ENCODE measurements at places on chromosomes 11 and 22.
A peak's percentile ranks its signal among the peaks of the same experiment; 100 is the strongest.

DNA sequence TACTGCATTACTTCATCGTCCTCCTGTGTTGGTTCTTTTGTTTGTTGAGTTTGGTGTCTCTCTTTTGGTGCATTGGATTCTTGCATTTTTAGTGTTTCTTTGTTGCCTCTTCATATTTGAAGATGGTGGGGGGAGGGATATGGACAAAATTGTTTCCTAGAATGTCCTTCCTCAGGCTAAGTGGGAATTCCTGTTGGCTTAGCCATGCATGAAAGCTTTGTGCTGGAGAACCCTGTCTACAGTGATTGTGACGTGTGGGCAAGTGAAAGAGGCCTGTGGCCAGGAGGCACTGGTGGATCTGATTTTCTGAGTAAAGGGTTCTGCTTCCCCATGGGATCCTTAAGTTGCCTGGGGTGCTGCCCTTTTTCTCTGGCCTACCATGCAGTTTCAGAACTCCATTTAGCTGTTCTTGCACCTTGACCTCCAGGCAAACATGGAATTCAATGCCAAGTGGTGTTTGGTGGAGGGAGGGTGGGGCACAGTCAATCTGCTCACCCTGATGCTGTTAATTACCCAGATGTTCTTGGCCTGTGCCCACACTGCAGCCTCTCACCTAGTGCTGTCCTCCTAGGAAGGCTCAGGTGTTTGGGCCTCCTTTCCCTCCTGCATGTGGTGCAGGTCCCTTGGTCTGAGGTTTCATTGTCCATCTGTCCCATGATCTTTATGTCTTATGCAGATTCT is 46.3 kb upstream of the SLC22A12 start:
- DNase-seq: no peak

DNA sequence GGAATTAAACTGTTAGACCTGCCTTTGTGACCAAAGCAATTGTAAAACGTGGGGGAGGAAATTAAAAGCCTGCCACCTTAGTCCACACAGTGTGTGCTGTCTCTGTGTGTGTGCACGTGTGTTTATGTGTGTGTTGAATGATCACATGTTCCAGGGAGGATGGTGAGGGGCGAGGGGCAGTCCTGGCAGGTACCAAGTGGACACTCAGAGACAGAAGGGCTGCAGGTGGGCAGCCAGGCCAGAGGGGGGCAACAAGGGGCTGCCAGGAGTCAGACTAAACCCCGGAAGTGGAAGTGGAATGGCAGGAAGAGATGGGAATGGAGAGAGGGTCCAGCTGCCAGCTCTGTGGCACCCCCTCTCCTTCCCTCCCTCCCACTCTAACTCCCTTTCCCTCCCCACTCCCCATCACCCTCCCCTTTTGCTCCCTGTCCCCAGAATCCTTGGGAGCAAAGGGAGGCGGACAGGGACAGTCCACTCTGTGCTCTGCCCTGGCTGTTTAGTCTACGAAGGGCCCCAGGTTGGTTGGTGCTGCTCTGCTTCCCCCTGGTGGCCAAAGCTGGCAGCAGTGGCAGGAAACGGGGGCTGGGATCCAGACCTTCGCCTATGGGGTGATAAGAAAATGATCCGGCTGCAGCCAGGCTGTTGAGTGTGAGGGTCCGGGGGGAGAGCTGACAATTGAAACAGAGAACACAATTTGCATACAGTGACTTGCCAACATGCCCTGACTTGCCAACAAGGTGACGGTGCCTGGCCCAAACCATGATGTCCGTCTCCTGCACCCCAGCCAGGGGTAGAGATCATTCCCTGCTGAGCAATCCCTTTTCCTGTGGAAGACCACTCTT is 24.4 kb downstream of the P2RY2 start:
- peak; percentile 65 for DNase-seq

DNA sequence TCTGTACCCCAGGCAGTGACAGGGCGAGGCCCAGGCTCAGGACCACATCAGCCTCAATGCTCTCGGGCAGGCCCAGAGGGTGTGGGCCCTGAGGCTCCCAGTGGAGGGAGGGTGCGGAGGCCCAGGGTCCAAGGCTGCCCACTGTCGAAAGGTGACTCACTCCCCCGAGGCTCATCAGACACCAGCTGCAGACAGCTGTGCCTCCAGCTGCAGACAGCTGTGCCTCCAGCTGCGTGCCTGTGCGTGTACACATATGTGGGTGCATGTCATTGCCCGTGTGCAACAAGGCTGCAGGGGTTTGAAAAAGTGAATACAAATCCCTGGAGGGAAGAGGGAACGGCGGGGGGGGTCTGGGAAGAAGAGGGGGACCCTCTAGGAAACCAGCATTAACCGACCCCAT is 134.3 kb downstream of the BRD1 start:
- DNase-seq: no peak

DNA sequence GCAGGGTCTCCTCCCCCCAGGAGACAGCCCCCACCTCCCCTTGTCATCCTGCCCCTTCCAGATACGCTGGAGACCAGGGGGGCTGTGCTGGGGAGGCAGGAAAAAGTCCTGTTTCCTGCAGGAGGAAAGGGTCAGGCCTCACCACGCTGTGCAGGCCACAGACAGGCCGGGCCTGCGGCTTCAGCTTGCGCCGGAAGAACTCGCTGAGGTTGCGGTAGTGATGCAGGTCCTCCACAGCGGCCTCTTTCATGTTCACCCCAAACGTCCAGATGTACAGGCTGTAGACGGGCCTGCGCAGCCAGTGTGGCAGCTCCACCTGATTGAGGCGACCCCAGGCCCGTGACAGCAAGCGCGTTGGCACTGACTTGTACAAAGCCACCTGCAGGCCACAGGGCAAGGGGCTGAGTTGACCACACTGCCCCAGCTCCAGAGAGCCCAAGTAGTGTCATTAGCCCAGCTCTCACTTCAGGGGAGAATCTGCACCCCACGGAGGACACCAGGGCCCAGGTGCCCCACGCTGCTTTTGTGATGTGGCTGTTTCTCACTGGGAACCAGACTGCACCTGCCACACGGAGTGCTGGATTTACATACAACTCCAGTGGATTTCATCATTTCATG is 40.4 kb downstream of the PISD start:
- no peak for DNase-seq

- DNase-seq: no peak
These were observed 57.4 kb upstream of the ARHGAP42 start for GRCh38 chr11:100629671-100630070.

DNA sequence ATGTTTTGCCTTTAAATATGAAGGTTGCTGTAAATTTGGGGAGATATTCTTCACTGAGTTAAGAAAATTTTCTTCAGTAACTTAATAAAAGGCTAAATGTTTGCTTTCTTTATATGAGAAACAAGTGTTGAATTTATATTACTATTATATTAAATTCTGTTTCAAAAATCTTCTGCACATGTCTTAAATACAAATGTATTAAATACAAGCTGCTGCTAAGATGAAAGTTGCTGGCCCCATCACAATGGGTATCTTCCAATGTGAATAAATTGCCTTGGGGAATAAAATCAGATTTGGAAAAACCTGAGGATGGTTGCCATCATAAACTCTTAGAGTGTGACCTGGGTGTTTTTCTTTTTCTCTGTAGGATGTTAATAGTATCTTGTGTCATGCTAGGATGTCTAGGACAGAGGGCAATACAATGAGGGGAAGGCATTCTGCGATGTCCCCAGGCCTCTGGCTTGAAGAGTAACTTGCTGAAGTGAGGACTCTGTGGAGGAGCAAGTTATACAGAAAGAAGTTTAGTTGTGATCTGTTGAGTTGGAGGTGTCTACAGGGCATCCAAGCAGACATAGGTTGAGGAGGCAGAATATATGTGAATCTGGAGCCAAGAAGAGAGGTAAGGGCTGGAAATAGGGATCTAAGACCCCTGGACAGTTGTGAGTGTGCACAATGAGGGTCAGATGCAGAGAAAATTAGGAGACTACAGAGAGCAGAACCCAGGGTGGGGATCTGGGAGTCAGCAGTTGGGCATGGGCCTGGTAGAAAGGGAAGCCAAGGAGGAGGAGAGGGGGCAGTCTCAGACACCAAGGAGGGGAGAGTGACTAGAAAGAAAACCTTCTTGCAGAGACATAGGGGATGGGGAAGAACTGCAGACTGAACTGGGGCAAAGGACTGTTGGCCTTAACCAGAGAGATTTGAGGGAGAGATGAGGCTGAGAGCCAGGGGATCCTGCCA is 4.8 kb downstream of the IGLL5 start:
- no peak for DNase-seq

DNA sequence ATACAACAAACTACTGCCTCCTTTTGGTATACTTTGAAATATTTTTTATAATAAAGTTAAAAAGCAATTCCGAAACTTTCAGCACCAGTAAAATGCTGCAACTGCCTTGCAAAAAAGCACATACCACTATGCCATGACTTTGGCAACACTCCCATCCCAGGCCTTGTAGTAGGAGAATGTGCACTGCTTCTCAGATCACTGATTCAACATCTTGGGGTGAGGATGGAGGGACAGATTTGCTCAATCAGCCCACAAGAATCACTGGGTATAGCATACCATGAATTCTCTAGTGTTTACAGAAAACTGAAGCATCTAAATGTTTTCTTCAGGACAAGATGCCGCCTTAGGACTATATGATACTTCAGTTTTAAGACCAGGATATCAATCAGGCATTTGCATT is 14.9 kb downstream of the EIF4ENIF1 start:
- DNase-seq: peak; percentile 77

DNA sequence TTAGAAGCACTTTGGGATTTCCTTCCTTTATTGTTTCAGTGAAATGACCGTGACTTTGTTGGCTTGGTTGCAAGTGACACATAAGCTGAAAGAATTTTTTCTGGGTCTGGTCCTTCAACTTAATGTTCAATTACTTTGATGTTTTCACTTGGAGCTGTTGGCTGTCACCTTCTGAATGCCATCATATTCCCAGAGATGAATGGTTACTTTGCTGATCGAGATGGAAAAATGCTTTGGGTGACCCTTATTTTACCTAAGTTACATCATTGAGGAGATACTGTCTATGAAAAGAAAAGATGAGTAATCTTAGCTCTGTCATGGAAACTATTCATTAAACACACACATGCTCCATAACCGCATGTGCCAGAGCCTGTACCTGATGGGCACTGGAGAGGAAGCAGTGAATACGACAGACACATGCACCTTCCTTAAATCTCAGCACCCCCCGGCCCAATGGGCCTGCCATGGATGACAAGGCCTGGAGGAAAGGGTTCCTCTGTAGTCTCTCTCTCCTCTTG is 76.9 kb downstream of the TENM4 start:
- peak; percentile 16 for DNase-seq

GRCh38 chr22:46628756-46629155 is 8.6 kb downstream of the GRAMD4 start:
- DNase-seq: no peak

- DNase-seq: peak; percentile 55
These were observed 12.2 kb upstream of the OR52D1 start for GRCh38 chr11:5476186-5476819.

DNA sequence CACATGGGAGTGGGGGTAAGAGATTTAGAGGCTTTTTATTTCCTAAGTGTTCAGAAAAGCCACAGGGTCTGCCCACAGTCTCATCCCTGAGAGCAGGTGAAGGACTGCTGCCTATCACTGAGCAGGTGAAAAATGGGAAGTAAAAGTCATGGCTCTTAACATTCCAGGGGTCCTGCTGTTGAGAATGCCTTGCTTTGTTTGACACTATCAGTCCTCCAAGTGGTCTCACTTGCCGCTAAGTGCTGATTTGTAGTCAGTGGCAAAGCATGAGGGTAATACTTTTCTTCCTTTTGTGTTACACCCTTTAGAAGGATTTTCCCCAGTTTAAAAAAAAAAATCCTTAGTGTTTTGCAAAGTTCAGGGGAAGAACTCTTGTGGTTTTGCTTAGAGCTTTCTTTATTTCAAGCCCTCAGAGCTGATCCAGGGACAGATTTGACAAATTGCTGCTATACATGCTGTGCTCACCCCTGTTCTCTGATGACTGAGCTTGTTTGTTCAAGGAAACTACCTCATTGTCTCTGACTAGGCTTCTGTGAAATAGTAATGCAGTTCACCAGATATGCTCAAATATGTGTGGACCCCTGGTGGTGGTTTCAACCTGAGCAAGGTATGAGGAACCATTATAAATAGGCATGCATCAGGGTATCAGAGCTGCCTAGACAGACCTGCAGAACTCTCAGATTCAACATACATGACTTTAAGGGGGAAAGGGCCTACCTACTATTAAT is 141.0 kb downstream of the ARHGAP42 start:
- DNase-seq: peak; percentile 49

DNA sequence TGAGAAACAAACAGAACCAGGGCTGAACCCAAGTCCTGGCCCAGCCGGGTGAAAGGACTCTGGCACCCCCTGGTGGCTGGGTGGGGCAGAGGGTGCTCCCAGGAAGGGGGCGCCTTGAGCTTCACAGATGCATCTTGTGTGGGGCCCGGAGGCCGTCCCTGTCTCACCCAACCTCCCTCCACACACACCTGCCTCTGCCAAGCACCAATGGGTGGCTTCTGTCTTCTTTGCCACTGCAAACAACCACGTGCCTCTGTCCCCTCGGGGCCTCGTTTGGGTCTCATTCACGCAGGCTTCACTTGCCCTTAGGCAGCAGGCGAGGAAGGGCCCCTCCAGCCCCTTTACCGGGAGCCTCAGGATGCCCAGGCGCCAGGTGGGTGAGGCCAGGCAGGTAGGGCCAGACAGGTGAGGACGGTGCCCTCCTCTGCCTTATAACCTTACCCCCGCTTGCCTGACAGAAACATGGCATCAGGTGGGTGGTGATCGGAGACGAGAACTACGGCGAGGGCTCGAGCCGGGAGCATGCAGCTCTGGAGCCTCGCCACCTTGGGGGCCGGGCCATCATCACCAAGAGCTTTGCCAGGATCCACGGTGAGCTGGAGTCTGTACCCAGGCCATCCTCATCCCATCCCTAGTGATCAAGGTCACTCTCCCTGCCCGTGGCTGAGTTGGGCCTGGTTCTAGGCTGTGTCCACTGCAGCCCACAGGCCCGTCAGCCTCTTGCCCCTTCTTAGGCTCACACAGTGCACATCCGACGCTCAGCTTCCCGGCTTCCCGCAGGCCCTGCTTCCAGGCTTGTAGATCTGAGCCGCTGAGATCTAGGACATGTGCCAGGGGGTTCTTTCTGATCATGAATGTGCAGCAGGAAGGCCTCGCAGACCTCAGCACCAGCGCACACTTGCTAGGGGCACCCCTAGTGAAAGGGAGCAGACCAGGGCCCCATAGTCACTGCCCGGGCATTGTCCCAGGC is 17.2 kb downstream of the POLR3H start:
- DNase-seq: no peak

GRCh38 chr22:35705141-35705540 is 12.5 kb upstream of the APOL5 start:
- DNase-seq: peak; percentile 92

DNA sequence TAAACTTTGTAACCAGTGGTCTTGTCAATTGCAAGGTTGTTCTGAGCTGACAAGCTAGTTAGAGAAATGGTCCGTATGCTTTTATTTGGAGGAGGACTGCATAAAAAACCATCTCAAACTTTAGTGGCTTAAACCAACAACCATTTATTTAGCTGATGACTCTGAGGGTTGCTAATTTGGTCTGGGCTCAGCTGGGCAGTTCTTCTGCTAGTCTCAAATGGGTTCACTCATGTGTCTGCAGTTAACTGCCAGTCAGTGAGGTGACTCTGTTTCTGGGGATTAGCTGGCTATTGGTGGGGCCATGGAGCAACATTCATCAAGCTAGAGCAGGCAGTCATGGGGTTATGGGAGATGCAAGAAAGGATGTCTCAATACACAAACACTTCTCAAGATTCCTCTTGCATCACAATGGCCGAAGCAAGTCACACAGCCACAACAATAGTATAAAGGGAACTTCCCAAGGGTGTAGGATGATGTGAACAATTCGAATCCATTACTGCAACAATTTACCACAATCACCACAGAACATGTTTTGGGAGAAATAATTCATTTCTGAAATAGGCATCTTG is 521.9 kb downstream of the INSC start:
- no peak for DNase-seq

GRCh38 chr22:42880815-42881214 is 23.7 kb upstream of the ARFGAP3 start:
- DNase-seq: no peak

Data from fibroblast of skin of right biceps (primary cell).